ENCODE measurements at places on chromosomes 5 and 9. TPM values are rescaled to one million over a fixed set of nuclear protein-coding genes. Genes with fewer than 3 reads are reported as not detected.

DNA sequence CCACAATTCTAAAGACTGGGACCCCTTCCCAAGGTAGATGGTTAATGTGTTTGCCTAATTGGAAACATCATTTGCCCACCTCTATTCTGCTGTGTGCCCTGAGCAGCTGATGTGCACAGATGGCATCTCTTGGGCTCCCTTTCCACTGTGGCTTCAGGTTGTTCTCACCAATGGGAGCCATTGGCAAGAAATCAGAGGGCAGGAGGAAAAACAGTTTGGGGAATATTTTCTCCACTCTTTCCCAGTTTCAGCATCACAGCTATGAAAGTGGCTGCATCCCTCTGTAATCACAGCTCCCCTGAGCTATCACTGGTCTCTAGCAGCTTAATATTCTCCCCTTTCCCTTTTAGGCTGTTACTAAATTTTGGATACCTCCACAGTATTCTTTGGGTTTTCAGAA, 911.6 kb upstream of the SEMA6A start:
- DNase-seq: no peak

DNA sequence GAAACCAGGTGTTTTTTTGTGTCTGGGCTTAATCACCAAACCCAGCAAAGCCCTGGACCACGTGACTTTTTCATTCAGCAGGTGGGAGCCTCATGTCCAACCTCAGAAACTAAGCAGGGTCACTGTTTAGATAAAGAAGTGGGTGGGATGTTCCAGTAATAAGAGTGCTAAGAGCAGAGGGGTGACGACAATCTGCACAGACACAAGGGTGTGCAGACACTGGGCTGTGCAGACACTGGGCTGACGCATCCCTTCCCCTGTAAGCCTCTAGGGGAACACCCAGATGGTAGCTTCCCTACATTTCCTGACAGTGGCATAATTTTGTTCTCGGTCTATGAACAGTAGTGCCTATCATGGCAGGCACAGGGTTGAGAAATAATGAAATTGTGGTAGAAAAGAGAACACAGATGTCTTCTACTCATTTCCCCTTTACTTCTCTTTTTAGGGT, 85.1 kb downstream of the SAXO1 start:
- DNase-seq: no peak

The CDH9 gene
- total RNA-seq: 2.7 TPM

- no peak for DNase-seq
Observed at GRCh38 chr5:108515517-108516105, 133.7 kb upstream of the FBXL17 start.

DNA sequence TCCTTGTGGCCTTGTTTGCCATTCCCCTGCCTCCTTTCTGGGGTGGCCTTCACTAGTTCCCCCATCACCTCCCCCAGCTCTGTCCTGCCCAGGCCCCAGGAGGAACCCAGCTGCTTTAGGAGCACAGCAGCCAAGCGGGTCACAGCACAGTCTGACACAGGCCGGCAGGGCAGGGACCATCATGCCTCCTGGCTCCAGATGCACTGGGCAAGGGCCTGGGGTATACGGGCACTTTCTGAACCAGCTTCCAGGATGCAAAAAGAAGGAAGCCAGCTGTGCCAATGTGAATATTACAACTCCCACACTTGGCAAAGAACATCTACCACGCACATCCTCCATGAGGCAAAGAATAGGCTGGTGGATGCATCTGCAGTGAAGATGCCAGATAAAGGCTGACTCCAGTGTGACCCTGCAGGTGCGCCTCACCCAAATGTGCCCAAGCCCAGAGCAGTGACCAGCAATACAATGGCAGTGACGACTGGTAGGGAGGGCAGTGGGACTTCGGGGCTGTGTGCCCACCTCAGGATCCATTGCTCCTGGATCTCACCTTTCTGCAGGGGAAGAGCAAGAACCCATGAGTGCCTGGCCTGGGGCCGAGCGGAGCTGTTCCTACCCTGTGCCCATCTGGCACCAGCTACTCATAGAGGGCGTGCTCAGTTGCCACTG, 6.3 kb upstream of the IL3 start:
- no peak for DNase-seq
